ENCODE measurements at places on chromosomes 6 and 20.

DNA sequence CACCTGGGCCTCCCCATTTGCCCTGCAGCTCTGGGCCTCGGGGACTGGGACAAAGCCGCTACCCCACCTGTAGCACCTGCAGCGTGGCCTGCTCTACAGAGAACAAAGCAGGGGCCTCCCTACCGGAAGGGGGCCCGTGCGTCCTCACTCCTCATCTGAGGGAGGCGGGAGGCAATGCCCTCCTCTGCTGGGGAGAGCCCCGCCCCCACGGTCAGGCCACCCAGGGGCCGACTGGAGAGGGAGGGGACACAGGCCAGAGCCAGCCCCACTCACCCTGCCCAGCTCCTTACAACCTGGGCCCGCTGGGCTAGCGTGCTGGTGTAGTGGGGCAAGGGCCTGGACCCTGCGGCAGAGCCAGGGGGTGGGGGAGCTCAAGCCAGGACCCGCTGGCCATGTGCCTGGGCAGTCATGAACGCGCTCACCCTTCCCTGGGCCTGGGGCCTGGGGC lies 8.0 kb downstream of the LAMA5 start:
- DNase-seq = no peak

DNA sequence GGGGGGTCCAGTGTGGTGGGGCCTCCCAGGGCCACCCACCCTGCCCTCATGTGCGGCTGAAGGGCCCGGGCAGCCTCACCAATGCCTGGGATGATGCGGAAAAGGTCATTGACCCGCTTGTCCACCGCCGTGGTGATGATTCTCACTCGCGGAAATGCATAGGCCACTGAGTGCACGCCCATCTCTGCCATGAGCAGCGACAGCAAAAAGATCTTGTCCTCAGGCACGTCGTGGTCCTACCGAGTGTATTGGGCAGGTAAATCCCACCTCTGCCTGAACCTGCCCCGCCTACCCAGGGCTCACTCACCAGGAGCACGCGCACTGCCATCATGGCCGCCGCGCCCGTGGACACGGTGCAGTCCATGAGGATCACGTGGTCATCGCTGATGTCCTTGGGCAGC lies 16.1 kb downstream of the UCKL1 start:
- no peak for DNase-seq

GRCh38 chr20:40682104-40682981 lies 6.7 kb downstream of the MAFB start:
- DNase-seq = no peak

GRCh38 chr6:24154121-24154520 lies 28.1 kb downstream of the NRSN1 start:
- no peak for DNase-seq

- DNase-seq = peak; percentile 70
Observed at GRCh38 chr6:2480267-2480966, 235.0 kb upstream of the GMDS start.

GRCh38 chr20:21358737-21359136 lies 38.6 kb downstream of the NKX2-4 start:
- DNase-seq = no peak

- no peak for DNase-seq
Observed at GRCh38 chr6:39997101-39997635, 62.9 kb upstream of the MOCS1 start.

DNA sequence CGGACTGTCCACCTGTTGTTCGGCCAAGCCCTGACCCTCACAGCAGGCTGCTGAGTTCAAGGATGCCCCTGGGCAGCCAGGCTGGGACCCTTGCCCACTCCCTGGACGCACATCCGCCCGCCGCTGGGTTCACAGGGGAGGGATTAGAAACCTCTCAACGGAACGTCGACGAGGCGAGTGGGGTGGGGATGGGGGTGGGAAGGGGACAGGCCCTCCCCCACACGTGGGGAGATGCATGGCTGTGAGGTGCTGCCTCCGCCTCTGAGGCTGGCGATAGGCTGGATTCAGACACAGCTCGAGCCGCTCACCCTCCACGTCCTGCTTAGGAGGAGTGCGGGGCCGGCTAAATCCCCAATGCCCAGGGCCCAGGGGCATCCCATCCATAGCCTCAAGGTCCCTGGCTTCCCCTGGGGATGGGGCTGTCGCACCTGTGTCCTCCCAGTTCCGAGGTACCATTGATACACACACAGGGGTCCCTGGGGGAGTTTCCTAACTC lies 90.6 kb upstream of the BHLHE23 start:
- DNase-seq = no peak

- no peak for DNase-seq
Observed at GRCh38 chr20:54200487-54201267, 7.2 kb upstream of the PFDN4 start.

- peak; percentile 14 for DNase-seq
Observed at GRCh38 chr6:53543359-53544216, 1.3 kb downstream of the GCLC start.

DNA sequence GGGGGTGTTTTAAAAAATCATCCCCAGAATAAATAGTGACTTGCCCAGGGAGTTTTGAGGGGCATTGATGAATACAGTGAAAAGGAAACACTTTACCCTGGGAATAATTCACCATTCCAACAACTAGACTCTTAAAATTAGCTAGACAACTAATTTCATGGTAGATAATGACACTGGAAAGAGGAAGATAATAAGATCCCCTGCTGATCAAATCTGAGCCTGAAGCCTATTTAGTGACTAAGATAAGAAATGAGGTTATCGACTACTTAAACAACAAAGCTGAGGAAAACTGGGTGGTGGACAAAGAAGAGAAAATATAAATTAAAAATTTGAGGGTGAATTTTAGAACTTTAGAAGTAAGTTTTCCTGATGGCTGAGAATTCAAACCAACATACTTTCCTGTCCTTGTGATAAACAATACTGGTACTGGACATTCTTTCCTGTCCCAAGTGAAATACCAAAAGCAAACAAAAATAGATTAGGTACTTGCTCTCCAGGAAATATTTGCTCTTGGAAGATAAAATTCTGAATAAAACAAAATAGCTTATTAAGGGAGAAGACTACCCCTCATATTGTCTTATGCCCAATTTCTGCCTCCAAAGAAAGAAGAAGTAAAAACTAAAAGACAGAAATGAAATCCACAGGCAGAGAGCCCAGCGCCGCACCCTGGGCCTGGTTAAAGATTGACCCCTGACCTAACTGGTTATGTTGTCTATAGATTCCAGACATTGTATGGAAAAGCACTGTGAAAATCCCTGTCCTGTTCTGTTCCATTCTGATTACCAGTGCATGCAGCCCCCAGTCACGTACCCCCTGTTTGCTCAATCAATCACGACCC lies 64.0 kb upstream of the ADGRF4 start:
- DNase-seq = no peak

DNA sequence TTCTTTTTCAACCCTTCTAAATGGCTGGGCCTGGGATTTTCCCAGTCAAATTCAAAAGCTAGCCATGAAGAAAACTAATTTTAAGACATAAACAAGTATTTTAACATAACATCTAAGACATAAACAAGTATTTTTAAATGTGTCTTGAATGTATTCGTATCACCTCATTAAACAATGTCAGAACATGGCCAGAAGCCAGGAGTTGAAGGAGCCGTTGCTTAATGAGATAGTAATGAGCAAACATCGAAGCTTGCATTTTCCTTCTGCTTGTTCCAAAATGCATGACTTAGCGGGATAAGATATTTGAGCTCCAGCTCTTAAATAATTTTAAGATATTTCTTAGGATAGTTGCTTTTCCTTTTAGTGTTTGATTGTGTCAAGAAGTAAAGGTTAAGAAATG lies 4.2 kb upstream of the RNF182 start:
- DNase-seq = no peak
